Renal pelvis (tissue), 12 donors: ENCODE measurements at places on chromosomes 6 and 20. TPM values are rescaled to one million over a fixed set of nuclear protein-coding genes. Genes with fewer than 3 reads are reported as not detected.
A peak's percentile ranks its signal among the peaks of the same experiment; 100 is the strongest.

DNA sequence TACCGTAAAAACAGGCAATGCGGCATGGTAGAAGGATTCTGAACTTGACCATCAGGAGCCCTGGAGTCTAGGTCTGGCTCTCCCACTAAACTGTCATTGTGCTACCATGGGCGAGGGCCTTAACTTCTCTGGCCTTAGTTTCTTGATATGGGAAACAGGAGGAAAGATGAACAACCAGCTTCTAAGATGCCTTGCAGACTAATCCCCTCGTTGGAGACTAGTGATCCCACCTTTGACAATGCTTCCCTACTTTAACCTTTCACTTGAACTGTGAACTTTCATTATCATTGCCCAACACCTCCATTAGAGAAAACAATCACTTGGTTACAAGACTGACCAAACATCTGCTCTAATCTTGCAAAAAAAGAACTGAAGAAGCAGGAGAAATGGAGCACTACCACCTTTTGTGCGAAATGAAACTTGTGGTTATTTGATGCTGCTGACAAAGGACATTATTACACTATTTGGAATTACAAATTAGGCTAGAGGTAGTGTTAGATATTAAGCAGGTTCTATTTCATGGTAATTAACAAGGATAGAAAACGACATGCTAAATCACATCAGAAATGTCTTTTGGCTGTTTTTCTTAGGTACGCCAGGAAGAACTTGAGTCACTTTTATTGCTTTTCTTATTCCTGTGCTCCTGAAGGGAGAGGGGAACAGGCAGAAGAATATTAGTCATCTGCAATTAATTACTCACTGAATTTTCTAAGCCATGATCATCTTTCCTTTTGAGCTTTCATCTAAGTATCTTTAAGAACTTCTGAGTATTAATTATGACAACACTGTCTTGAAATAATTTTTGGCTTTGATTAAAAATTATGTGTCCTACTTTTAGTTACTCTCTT is 39.1 kb upstream of the ARHGAP18 start:
- DNase-seq = no peak

GRCh38 chr6:88616380-88616779 is 347.0 kb downstream of the RNGTT start:
- DNase-seq = no peak

Gene ZNF334
- 44.9 TPM for polyA plus RNA-seq

DNA sequence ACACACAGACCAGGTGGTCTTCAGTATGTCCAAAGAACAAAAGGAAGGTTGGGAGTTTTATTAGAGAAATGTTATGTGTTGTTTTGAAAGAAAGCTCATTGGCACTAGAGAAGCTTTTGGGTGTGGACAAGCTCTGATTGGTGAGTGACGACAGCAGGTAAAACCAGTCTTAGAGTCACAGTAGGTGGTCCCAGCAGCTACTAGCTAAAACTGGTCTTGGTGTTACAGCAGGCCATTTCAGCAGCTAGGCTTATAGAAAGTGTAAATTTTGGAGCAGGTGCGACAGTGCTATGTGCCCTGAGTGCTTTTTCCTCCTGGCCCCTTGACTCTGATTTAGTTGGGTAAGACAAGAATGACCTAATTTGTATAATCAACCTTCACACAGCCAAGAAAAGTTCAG is 3.6 kb downstream of the CLDN20 start:
- DNase-seq = no peak

- DNase-seq = no peak
These were observed 365.3 kb upstream of the PTCHD4 start for GRCh38 chr6:48476257-48476656.

- DNase-seq = no peak
These were observed 112.7 kb downstream of the PSMB1 start for GRCh38 chr6:170440437-170440836.

DNA sequence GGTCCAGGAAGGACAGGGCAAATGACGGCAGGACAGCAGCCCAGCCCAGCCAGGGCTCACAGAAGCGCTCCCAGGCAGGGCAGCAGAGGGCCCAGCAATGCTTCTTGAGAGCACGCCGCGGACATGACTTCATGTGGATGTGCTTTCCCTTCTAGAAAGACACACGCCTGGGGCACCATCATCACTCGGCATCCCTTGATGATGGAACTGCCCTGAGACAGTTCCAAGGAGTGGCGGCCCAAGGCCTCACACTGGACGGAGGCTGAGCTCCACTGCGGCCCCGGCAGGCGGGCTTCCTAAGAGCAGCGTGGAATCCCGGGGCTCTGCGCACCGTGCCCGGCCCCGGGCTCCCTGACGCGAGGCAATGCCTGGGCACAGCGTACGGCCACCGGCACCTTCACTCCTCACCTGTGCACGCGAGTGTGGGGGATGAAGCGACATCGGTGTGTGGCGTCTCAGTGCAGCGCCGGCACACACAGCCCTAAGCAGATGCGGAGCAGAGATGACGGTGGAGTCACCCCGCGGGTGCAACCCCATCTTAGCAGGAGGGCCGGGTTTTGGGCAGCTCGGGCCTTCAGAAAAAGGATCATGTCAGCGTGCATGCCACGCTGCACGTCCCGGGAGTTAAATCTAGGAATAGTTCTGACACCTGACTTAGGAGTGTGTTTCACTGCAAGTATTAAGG is 86.6 kb downstream of the THBS2 start:
- DNase-seq = no peak

DNA sequence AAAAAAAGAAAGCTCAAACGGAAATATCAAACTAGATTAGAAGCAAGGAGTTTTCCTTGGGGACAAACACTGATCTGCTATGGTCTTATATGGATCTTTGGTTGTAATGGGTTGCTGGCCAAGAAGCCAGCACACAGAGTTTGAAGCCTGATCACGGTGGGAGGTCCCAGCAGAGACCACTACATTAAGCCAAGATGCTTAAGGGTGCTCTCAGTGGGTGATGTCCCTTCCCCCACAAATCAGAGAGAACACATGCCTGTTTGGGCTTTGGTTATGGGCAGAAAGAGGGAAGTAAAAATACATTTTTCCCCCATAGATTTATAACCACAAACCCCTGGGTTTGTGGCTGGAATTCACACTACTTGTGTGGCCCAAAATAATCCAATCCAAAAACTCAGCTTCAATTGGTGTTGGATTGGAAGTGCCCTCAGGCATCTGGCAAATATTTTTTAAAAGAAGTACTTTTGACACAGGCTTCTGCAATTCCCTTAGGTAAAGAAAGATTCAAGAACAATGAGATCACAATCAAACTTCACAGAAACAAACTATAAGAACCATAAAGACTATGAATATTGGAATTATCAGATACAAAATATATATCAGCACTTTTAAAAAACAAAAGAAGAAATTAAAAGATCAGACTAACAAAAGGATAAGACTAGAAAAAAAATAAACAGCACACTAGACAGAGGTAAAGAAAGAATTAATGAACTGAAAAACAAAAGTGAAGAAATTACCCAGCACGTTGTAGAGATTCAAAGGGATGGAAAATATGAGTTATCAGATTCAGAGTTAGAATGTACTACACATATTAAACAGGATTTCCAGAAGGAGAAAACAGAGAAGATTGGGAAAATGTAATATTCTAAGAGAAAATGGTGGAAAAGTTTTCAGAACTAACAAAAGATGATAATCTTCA is 44.7 kb downstream of the ESF1 start:
- no peak for DNase-seq

DNA sequence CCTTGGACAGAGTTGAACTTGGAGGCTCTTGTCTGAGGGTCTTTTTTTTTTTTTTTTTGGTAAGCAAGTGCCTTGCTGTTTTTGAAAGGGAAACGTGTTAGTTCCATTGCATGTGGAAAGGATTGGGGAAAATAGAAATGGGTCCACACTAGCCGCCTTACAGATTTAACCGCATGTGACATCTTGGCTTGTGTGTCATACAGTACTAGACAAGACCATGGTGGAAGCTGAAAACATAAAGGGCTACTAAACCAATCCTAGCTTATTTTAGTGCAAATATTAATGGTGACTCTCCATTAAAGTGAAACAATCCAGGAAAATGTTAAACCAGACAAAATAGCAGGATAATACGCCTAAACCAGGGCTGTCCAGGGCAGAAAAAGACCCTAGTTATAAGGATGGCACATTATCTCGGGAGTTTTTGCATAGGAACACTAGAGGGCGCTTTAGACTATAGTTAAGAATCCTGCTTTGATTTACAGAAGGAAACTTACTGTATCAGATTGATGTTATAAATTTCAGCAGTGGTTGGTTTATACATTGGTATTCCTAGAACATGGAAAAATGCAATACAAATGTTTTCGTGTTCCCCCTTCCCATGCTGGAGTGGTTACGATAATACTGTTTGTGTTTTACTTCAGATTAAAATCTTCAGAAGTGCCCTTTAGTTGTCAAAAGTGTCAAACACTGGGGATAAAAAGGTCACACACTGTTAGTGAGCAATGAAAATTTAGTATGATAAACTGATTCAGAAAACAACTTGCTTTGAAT is 59.8 kb upstream of the DEK start:
- DNase-seq = peak; percentile 48

Gene SIRPB1
- 0.25 TPM for polyA plus RNA-seq

DNA sequence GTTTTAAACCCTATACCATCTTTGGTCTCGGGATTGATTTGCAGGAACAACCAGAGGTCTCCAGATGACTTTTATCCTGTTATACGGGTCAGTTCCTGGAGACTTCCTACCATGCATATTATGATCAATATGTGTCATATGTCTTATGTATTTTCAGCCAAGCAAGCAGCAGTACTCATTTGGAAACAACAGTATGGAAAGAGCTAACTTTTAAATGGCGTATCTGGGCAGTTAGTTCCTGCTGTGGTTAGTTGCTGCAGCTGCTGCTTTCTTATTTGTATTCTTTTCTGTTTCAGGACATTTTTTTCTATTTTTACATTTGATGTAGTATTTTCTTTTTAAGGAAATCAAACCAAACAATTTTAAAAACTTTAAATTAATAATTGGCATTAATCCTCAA is 207.5 kb downstream of the MANEA start:
- DNase-seq = no peak

GRCh38 chr20:3744806-3745685 is 12.6 kb downstream of the HSPA12B start:
- no peak for DNase-seq

- no peak for DNase-seq
These were observed 4.2 kb upstream of the EYA4 start for GRCh38 chr6:133236932-133237331.

Gene LKAAEAR1
- polyA plus RNA-seq = not detected

Gene EDN3
- 6.1 TPM for polyA plus RNA-seq

DNA sequence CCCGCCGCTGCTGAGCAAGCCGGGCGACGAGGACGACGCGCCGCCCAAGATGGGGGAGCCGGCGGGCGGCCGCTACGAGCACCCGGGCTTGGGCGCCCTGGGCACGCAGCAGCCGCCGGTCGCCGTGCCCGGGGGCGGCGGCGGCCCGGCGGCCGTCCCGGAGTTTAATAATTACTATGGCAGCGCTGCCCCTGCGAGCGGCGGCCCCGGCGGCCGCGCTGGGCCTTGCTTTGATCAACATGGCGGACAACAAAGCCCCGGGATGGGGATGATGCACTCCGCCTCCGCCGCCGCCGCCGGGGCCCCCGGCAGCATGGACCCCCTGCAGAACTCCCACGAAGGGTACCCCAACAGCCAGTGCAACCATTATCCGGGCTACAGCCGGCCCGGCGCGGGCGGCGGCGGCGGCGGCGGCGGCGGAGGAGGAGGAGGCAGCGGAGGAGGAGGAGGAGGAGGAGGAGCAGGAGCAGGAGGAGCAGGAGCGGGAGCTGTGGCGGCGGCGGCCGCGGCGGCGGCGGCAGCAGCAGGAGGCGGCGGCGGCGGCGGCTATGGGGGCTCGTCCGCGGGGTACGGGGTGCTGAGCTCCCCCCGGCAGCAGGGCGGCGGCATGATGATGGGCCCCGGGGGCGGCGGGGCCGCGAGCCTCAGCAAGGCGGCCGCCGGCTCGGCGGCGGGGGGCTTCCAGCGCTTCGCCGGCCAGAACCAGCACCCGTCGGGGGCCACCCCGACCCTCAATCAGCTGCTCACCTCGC is 1.5 kb downstream of the ARID1B start:
- DNase-seq = no peak

GRCh38 chr6:75317503-75318206 is 33.1 kb upstream of the TMEM30A start:
- peak; percentile 22 for DNase-seq

DNA sequence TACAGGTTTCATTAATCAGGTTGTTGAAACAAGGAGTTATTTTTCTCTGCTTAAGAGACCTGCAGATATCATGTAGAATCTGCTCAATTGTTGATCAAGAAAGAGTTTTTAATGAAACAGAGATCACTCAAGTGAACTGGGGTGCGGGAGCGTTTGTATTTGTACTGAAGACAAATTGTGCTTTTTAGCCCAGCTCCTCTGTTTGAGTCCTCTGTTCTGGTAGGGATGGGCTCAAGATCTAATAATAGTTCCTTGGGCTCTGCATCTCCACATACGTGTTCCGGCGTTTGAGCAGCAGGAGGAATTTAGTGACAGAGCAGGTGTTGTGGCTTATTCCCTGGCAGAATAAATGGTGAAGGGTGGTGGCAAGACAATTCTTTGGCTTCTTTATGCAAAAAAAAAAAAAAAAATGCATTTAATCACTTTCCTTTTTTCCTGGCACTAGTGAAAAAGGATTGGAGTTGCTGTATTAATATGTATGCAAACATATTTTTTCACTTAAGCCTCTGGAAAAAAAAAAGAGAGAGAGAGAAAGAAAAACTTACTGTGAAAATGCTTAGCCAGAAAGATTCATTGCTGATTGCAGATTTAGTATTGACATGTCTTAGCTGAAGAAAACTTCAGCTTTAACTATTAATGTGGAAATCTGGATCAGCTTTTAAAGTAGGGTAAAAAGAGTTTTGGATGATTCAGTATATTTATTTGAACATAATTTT is 4.0 kb downstream of the CITED2 start:
- no peak for DNase-seq

- DNase-seq = no peak
These were observed 56.5 kb upstream of the KCNK16 start for GRCh38 chr6:39378960-39379425.

DNA sequence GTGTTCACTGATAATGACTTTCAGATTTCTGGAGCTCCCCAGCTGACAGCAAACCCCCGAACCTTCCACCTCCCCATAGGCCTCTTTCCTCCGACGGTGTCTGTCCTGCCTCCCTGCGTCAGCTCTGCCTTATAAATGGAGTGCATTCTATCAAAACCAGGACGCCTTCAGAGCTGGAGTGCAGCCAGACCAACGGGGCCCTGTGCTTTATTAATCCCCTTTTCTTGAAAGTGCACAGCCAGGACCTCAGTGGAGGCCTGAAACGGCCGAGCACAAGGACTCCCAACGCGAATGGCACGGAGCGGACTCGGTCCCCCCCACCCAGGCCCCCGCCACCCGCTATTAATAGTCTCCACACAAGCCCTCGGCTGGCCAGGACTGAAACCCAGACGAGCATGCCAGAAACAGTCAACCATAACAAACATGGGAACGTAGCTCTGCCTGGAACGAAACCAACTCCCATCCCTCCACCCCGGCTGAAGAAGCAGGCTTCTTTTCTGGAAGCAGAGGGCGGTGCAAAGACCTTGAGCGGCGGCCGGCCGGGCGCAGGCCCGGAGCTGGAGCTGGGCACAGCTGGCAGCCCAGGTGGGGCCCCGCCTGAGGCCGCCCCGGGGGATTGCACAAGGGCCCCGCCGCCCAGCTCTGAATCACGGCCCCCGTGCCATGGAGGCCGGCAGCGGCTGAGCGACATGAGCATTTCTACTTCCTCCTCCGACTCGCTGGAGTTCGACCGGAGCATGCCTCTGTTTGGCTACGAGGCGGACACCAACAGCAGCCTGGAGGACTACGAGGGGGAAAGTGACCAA is 42.3 kb upstream of the NAA20 start:
- DNase-seq = peak; percentile 81
